D721Med (cell line): ENCODE measurements at places on chromosomes 16 and 17.

DNA sequence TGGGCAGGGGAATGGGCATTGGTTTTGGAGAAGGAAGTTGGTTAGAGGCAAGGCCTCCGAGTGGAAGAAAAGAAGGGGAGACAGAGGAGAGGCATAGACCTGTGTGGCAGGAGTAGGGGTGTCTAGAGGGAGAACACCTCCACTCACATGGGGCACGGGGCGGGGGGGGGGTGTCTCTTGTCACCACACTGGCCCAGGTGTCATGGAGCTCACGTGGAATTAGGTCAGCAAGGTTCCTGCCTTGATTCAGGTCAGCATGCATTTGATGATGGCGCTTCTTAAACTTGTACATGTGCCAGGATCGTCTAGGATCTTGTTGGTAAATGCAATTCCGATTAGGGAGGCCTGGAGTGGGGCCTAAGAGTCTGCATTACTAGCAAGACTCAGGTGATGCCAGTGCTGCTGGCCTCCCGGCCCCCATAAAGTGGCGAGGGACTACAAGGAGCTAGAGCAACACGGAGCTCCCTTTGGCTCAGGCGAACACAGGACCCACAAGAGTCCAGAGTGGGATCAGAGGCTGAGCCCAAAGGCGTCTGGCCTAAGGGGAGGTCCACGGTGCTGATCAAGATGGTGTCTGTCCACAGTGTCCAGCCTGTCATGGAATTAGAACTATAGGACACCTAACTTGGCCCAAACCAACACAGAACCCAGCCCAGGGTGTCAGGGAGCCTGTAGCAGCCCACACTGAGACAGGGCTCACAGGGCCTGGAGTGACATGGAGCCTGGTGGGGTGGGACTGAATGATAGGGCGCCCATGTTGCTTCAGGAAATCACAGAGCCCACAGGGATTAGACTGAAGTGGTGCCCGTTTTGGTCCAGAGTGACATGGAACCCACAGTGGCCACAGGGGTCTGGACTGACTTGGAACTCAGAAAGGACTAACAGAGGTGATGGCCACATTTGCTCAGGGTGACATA lies 16.7 kb downstream of the EPOP start:
- DNase-seq: no peak

- DNase-seq: no peak
Measured at GRCh38 chr16:50244504-50245416, 21.6 kb upstream of the ADCY7 start.

- no peak for DNase-seq
Measured at GRCh38 chr16:53775106-53775820, 71.3 kb downstream of the FTO start.

DNA sequence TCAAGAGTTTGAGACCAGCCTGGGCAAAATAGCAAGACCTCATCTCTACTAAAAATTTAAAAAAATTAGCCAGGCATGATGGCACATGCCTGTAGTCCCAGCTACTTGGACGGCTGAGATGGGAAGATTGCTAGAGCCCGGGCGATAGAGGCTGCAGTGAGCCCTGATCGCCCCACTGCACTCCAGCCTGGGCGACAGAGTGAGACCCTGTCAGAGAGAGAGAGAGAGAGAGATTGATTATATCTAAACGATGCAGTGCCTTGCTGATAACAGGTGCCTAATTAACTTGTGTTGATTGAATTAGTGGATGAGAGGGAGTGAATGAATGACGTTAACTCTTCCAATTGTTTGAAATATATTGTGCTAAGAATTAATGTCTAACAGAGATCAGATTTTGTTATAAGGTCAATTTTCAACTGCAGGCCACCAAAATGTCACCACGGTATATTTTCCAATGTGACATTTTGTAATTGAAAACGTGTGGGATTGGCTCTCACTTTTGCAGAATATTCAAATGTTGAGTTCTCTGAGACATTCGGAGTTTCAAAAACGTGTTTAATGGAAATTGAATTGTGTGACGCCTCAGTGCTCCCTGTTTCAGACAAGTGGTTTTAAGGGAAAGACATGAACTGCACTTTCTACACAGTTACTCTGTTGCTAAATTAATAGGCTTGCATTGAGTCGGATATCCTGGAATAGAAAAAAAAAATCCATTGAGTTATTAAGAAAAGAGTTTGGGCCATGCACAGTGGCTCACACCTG lies 53.6 kb downstream of the ABAT start:
- DNase-seq: no peak

DNA sequence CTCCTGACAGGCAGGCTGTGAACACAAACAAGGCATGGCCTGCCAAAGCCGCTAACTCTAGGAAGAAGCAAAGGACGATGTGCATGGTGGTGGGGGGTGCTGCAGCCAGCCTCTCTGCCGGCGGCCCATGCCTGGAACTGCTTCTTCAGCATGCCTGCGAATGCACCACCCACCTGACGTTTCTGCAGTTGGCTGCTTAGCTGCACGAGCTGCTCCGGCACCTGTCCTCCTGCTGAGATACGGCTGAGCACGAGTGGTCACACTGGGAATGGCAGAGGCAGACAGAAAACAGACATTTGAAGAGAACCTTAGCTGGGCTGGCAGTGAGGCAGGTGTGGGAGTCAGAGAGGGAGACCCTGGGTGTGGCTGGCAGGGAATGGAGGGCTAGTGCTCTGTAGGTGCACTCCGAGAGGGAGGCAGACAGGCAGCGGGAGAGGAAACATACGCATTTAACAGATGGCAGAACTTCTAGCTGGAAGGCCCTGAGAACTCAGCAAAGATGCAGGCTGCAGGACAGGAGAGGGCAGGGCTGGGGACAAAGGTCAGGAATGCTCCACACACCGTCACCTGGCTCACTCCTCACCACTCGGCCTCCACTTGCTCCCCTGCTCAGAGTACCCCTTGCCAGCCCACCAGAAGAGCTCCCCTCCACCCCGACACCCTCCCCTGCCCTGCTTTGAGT lies 5.2 kb downstream of the FLCN start:
- DNase-seq: no peak

- DNase-seq: no peak
Measured at GRCh38 chr17:30378241-30378824, 394 bp upstream of the CPD start.

DNA sequence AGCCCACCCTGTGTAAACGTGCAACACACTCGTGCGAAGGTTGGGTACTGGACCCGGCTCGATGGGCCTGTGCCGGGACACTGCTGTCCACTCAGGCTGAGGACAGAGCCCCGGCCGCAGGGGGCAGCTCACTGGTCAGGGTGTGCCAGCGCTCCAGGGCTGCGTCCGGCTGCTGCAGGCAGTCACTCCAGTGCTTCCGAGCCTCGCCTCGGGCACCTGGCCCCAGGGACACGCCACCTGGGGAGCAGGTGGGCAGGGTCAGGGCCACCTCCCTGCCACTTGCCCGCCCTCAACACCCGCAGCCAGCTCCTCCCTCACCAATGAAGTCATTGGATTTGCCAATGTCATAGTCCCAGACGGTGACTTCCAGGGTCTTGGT lies 4.7 kb downstream of the DOC2A start:
- DNase-seq: no peak

DNA sequence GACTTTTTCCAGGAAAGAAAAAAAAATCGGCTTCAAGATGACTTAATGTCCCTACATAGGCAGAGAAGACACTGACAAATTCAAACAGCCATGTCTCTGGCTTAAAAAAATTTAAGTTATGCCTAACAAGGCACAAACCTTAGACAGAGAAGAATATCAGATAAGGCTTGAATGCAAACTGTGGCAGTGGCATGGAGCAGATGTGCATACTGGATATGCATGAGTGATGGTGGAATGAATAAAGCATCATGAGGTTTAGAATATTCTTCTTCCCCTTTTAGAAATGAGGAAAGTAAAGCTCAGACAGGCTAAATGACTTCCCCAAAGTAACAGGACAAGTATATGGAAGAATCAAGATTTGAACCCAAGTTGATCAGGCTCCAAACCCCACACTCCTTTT lies 23.2 kb upstream of the WSCD1 start:
- DNase-seq: no peak

- DNase-seq: no peak
Measured at GRCh38 chr16:21656795-21657768, 4.7 kb upstream of the IGSF6 start.

GRCh38 chr17:77466596-77467223 lies 325.9 kb downstream of the SEC14L1 start:
- no peak for DNase-seq

DNA sequence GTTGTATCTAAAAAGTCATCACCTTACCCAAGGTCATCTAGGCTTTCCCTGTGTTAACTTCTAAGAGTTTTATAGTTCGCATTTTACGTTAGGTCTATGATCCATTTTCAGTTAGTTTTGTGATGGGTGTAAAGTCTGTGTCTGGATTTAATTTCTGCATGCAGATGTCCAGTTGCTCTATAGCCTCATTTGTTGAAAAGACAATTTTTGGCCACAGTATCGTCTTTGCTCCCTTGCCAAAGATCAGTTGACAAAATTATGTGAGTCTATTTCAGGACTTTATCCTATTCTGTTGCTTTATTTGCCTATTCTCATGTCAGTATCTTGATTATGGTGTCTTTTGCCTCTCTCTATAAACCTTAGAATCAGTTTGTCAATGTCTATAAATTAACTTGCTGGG lies 85.1 kb downstream of the METRNL start:
- no peak for DNase-seq
